Stimulated activated CD4-positive, alpha-beta T cell treated with anti-CD3 and anti-CD28 coated beads, Interleukin-1b, Interleukin-23, amount 100 ng/mL, for 4 hours (primary cell): ENCODE measurements at places on chromosomes 3 and 15.

DNA sequence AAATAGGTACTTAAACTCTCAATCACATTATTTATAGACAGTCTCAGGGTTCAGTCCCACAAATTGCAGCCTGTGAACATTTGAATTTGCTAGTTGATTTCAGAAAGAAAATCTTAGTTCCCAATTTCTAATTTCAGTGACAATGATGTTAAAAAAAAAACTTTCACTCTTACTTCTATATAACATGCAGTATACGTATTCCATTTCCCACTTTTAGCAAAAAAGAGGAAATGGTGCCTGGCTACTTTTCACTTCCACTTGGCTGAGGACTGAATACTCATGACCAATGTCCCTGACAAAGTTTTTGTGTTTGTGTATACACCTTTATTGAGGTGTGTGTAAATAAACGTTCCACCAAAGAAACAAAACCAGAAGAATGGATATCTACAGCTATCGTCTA is 32.1 kb upstream of the XCR1 start:
- DNase-seq: no peak

- DNase-seq: no peak
Observed at GRCh38 chr15:57109005-57109404, 190.6 kb downstream of the TCF12 start.

DNA sequence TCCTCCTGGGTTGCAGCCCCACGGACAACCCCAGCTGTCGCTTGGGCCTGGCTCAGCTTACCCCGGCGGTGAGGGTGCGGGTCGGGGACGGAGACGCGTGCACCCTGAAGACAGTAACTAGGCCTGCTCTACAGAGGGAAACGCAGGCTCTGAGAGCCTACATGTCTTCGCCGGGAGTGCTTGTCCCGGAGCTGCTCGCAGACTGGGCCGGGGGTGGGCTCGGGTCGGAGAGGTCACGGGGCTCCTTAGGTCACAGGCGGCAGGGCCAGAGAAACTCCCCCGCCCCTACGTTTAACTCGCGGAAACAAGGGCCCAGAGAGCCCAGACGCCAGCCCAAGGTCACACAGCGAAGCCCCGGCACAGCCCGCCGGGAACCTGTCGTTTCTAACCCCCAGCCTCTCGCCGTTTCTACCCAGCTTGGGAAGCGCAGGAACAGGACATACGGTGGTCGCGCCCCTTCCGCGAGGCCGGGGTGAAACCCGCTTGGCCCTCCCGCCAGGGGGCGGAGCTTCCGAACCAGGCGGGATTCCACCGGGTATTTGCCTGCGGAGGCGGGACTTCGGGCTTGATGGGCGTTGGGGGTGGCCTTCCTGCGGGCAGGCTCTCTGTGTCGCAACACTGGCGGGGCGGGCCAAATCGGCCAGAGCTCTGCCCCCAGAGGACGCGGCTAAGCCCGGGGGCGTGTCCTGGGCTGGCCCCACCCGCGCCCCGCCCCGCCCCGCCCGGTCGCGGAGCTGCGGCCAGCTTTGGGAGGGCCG is at the start of gene HDAC11:
Gene HDAC11 (plus strand): TSS at position 725 of the 758 bp plus-strand sequence. CDS start 42 bp downstream, outside the sequence.
- DNase-seq: peak; percentile 89

DNA sequence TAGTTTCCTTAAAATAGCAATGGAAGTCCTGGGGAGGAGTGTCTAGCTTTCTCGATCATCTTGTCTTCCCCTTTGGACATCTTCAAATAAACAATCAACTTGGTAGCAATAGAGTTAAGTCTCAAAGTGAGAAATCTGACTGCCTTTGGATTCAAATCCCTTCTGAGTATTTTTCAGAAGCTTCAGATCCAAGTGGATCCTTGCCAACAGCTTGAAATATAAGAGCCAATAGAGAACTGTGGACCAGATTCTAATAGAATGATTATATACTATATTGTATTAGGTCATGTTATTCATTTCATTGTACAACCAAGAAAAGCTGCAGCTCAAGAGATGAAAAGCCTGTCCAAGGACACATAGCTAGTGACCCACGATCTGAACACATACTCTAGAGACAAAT is 60.2 kb downstream of the SYNPR start:
- no peak for DNase-seq

DNA sequence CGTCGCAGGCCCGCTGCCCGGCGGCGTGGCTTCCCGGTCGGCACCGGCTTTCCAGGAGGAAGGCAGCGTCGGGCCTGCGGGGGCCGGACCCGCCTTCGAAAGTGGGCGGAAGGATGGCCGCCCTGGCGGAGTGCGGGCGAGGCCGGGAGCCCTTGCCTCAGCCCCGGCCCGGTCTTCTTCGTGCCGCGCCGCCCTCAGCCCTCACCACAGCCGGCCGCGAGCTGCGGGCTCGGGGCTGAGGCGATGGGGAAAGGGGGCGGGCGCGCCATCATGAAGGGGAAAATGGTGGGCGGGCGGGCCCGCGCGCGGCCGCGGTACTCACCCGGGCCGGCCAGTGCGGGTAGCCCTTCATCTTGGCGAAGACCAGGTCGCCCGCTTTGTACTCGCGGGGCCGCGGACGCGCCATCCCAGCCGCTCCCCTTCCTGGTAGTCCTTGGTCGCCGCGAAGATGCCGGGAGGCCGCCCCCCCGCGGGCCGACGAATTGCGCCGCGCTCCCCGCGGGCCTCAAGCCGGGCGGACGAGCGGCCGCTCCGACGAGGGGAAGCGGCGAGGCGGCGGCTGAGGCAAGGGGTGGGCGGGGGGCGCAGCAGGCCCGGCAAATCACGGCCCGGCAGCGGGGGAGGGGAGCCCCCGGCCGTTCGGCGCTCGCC is 489 bp downstream of the HDGFL3 start:
- DNase-seq: no peak

DNA sequence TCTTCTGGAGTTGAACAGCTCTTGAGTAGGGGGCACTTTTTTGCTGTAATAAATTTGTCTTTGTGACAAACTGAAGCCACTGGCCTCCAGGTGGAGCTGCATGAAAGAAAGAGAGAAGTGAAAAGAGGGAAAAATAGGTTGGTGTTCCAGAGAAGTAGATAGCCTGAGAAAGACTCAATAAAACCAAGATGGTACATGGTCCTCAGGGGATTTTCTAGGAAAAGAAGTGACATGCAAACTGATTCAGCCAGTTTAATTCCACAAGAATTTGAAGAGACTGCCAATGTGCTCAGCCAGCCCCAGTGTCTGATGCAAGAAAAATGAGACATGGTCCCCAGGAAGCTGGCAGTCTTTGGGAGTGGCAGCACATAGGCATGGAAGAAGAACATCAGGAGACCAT is 152.7 kb downstream of the CD47 start:
- no peak for DNase-seq

GRCh38 chr3:147368561-147369221 is 37.7 kb downstream of the ZIC4 start:
- no peak for DNase-seq

GRCh38 chr3:106848099-106848498 is 529.1 kb upstream of the CCDC54 start:
- no peak for DNase-seq

GRCh38 chr3:62667714-62668113 is 207.5 kb downstream of the CADPS start:
- DNase-seq: no peak

- DNase-seq: no peak
Observed at GRCh38 chr3:197027896-197028727, 1.5 kb downstream of the MELTF start.
